ENCODE measurements at places on chromosomes 11 and 22.

DNA sequence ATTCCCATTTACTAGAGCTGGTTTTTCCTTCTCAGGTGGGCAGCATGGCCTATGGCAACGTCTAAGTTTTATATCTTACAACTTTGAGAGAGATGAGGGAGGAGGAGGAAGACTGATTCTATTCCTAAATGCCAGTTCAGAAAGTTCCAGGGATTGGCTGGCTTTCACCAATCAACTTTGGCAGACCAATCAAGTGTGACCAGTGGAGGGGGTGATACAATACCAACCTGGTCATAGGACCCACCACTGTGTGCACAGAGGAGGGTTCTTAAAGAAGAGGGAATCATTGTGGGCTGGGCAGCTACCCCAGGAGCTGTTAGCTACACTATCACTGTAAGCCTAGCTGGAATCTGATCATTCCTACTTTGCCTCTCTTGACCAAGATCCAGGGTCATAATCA lies 8.1 kb downstream of the DIXDC1 start:
- no peak for DNase-seq

DNA sequence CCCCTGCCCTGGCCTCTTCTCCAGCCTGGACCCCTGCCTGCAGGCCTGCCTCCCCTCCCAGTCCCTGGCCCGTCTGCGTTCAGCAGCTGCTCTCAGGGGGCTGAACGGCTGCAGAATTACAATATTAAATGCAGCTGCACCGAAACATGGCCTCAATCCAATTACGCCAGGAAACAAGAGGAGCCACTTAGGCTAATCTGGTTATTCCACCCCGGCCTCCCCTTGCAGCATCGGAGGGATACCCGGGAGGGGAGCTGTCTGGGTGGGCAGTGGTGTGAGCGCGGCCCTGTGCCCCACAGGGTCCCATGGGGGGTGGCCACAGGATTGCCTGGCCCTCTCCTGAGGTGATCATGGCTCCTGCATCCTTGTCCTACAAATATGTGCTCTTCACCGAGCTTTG lies 42.6 kb downstream of the FLRT1 start:
- peak; percentile 25 for DNase-seq

DNA sequence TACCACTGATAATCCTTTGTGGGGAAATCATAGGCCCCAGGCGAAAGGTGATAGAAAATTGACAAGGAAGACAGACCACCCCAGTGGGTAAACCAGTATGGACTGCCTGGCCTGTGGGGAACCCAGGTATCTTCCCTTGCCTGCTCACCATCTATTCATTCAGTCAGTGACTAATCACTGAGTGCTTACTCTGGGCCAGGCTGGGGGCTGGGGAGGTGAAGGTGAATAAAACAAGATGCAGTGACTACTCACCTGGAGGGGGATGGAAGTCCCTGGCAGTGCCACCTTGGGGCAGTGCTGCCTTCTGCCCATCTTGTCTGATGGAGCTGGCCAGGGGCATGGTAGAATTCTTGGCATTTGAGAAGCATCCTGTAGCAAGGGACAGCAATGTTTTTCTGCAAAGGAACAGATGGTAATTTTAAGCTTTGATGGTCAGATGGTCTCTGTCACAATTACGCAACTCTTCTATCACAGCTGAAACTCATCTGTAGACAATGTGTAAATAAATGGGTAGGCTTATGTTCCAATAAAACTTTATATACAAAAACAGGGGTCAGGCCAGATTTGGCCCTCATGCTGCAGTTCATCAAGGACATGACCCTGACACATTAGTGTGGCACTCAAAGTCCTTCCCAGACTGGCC lies 4.6 kb downstream of the ISX start:
- DNase-seq, result no peak

- no peak for DNase-seq
Observed at GRCh38 chr11:83721263-83721662, 435.1 kb upstream of the CCDC90B start.

DNA sequence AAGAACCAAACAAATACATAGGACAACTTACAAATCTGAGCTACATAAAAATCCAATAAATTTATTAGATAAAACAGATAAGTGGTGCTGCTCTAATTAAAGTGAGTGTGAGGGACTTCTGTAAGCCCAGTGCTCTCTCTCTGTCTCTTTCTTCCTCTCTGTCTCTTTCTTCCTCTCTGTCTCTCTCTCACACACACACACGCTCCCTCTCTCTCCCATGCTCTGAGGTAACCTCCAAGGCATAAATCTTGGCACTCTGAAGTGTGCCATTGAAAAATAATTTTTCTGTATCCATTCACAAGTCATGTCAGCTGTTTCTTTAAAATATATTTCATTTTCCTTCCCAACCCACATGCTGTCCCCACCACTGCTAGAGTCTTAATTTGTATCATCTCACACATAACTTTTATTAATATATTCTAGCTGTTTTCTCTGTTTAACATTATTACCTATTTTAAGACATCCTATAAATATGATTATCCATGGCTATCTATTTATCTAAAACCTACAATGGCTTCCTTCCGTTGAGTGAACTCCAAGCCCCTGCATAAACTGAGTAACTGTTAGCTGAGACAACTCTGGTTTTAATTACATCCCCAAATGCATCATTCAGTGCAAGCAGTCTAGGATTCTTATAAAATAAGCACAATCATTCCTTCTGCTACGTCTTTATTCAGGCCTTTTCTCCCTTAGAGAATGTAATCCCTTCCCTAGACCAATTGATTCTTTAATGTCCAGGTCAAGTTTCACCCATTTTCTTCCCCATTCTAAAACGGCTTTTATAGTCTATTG lies 57.4 kb upstream of the SLC5A12 start:
- DNase-seq, result no peak
